ENCODE measurements at places on chromosomes 13 and 19.

DNA sequence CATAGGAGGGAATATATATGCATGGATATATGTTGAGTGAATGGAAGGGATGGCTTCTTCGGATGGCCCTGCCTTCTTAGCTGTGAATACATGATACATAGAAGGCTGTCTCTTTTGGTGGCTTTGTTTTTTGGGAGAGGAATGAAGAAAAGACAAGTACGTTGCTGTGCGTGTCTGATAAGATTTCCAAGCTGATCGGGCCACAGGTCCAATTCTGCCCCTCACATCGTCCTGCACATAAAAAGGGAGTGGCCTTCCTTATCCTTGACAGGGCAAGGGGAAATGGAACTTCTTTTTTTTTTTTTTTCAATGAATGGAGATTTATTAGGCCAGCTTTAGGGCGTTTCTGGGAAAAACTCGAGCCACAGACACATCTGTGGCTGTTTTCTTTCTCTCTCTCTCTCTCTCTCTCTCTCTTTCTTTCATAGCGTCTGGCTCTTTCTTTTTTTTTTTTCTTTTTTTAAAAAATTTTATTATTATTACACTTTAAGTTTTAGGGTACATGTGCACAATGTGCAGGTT is 103.8 kb upstream of the SPATA13 start:
- no peak for DNase-seq

DNA sequence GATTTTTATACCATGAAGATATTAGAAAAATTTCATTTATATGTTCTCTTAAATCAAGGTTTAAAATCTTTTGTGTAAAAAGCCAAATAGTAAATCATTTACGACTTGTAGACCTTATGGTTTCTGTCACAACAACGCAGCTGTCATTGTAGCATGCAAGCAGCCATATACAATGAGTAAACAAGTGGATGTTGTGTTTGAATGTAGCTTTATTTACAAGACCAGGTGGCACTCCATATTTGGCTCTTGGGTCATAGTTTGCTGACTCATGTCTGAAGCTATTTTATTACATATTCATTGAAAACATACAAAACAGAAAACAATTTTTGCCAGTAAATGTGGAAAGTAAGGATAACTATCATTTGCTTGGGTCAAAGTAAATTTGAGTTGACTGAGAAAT is 930.8 kb downstream of the SLITRK5 start:
- DNase-seq, result no peak

- DNase-seq, result no peak
Observed at GRCh38 chr13:43676320-43676719, 110.5 kb downstream of the ENOX1 start.

DNA sequence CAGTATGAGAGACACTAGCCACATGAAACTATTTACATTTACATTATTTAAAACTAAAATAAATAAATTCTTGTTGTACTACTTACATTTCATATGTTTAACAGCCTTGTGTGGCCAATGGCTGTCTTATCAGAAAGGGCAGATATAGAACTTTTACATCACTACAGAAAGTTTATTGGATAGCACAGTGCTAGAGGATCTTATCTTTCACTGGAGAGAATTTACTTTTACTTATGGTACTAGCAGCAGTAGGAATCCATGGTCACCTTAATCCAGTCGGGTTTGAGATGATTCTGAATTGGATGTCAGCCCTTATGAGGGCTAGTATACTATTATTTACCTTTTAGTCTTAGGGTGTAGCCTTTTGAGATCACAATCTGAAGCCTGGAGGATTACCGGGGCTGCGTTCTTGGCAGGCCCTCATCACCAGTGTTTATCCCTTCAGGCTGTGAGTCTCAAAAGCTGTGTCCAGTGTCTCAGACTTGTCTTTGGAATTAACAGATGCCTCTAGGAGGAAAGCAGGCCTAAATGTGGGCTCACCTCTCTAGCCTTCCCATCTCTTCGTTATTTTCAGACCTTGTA is 21.7 kb downstream of the IFT88 start:
- DNase-seq, result no peak

DNA sequence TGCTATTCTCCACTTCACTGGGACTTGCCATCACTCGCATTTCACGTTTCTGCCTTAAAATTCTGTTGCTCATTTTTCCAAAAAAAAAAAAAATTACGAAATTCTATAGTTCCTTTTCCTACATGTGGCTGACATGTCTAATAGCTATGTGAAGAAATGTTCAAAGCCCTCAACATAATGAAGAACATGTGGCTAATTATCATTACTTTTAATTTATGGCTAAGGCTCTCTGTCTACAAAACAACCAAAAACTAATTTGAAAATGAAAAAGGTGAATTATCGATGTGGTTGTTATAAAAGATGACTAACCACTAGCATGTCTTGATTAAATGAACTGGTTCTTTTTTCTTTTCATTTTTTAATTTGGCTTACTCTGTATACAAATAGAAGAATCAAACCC is 940.0 kb downstream of the EFNB2 start:
- DNase-seq, result no peak

DNA sequence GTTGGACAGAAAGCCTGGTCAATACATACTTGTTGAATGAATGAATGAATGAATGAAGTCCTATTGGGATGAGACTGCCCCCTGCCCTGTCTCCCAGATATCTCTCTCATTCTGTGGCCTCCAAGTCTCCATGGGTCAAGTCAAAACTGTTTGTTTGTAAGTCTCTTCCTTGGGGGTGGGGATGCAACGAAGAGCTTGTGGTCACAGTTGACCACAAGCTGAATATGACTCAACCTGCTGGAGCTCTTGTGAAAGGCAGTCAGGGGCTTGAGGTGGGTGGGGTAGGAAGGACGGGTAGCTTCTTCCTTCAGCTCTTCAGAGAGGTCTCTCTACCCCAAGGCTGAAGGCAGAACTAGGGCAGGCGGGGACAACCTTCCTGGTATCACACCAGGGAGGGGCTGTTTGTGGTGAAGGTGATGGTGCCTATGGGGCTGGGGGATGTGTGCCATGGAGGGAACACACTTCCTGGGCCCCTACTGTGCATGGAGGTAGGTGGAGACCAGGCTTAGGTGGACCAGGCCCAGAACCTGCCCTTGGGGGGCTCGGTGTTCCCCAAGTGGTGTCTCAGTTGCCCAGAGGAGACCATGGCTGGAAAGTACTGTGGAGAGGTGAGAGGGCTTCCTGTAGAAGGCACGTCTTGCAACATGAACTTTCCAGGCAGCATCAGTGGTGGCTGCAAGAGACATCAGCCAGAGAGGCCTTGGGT is 8.0 kb downstream of the MYO1F start:
- no peak for DNase-seq
